Activated CD8-positive, alpha-beta T cell treated with anti-CD3 and anti-CD28 coated beads for 36 hours (primary cell): ENCODE measurements at places on chromosomes 4 and X. TPM values are rescaled to one million over a fixed set of nuclear protein-coding genes. Genes with fewer than 3 reads are reported as not detected.
A peak's percentile ranks its signal among the peaks of the same experiment; 100 is the strongest.

Gene TAB3
- 15.5 TPM for total RNA-seq

- H3K27ac ChIP-seq: no peak overlapping the region
- no peak for DNase-seq
- H3K4me1 ChIP-seq: no peaks in the 10 kb centered on the region
- H3K27me3 ChIP-seq: peaks cover 6% of the 10 kb centered on the region
Observed at GRCh38 chrX:50780144-50780543, 33.9 kb downstream of the SHROOM4 start.

Gene LIN54
- 29.1 TPM for total RNA-seq

DNA sequence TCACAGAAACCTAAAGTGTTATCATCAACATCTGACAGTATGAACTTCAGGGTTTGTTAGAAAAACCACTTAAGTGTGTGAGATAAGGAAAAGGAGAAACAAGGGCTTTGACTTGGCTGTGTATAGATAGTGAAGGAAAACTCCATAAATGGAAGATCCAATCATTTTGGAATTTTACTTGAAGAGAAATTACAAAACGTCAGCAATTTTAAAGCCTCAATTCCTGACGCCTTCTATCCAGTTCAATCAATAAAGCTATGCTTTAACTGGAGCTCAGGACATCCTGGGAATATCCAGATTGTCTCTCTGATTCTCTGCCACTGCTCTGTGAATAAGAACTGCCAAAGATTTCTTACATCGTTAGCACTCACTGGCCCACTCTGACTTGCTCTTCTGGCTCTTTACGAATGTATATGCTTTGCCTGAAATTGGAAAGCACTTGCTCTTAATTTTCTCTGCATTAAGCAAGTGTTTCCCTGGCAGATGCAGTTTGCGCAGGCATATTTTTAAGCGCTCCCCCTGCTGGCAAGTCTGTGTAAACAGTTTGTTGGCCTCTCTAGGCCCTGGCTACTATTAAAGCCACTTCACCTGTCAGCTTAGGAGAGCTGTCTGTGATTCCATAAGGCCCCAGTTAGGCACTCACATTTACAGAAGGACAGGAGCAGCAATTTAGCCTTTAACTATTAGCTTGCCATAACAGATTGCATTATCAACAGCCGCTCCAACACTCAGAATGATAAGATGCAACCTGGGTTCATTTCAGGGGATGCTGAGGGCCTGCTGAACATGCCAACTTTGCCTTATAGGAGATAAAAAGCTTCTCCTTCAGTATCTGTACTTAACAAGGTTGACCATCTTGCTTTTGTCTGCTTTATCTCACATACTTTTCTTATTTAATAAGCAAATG is 251.4 kb upstream of the DDX53 start:
- no peaks in the 10 kb centered on the region for H3K4me1 ChIP-seq
- peak; percentile 26 for DNase-seq
- no peak overlapping the region for H3K27ac ChIP-seq
- H3K36me3 ChIP-seq: no peaks in the 10 kb centered on the region
- no peaks in the 10 kb centered on the region for H3K27me3 ChIP-seq

- H3K4me3 ChIP-seq: no peak overlapping the region
- no peak overlapping the region for H3K27ac ChIP-seq
- DNase-seq: no peak
- no peaks in the 10 kb centered on the region for H3K36me3 ChIP-seq
- no peaks in the 10 kb centered on the region for H3K4me1 ChIP-seq
Observed at GRCh38 chrX:131782646-131783045, 238.8 kb downstream of the OR13H1 start.

- no peaks in the 10 kb centered on the region for H3K27me3 ChIP-seq
- no peak overlapping the region for H3K27ac ChIP-seq
- no peak for DNase-seq
- no peak overlapping the region for H3K4me3 ChIP-seq
- no peaks in the 10 kb centered on the region for H3K36me3 ChIP-seq
Observed at GRCh38 chr4:168666531-168666930, 169.7 kb downstream of the PALLD start.

Gene MANBA
- total RNA-seq: 14.5 TPM

DNA sequence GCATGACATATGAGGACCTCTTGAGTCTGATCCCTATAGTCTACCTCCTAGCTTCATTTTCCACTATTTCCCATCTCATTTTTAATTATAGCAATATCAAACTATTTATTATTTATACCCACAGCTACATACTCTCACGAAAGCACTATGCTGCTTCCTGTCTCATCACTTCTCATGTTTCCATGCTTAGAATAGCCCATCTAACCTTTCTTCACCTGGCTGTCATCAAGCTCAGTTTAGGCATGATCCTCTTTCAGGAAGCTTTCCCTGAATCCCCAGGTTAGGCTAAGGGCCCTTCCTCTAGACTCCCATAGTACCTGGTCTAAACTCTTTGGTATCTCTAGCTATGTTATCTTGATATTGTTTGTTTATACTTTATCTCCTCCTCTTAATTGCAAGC is 137.8 kb downstream of the TBC1D19 start:
- peaks cover 5% of the 10 kb centered on the region for H3K36me3 ChIP-seq
- peaks cover 18% of the 10 kb centered on the region for H3K4me1 ChIP-seq
- no peak for DNase-seq
- no peak overlapping the region for H3K27ac ChIP-seq
- H3K27me3 ChIP-seq: no peaks in the 10 kb centered on the region
- no peak overlapping the region for H3K4me3 ChIP-seq

GRCh38 chr4:71167083-71167482 is 171.7 kb upstream of the SLC4A4 start:
- peaks cover 3% of the 10 kb centered on the region for H3K27me3 ChIP-seq
- DNase-seq: no peak
- no peak overlapping the region for H3K4me3 ChIP-seq
- H3K4me1 ChIP-seq: no peaks in the 10 kb centered on the region
- no peaks in the 10 kb centered on the region for H3K36me3 ChIP-seq
- no peak overlapping the region for H3K27ac ChIP-seq

Gene ADH6
- not detected for total RNA-seq

Gene ZNF280C
- total RNA-seq: 5.8 TPM

GRCh38 chrX:48045410-48046311 is 25.8 kb downstream of the ZNF630 start:
- H3K36me3 ChIP-seq: no peaks in the 10 kb centered on the region
- no peak overlapping the region for H3K27ac ChIP-seq
- no peak overlapping the region for H3K4me3 ChIP-seq
- no peak for DNase-seq
- no peaks in the 10 kb centered on the region for H3K4me1 ChIP-seq
- H3K27me3 ChIP-seq: no peaks in the 10 kb centered on the region
